ENCODE measurements at places on chromosomes 6 and 20.

GRCh38 chr6:73460056-73460455 is 1.5 kb upstream of the MTO1 start:
- DNase-seq, result no peak

GRCh38 chr20:8471465-8471864 is 339.4 kb downstream of the PLCB1 start:
- DNase-seq, result no peak

- no peak for DNase-seq
Observed at GRCh38 chr20:11001764-11002540, 328.2 kb upstream of the JAG1 start.

DNA sequence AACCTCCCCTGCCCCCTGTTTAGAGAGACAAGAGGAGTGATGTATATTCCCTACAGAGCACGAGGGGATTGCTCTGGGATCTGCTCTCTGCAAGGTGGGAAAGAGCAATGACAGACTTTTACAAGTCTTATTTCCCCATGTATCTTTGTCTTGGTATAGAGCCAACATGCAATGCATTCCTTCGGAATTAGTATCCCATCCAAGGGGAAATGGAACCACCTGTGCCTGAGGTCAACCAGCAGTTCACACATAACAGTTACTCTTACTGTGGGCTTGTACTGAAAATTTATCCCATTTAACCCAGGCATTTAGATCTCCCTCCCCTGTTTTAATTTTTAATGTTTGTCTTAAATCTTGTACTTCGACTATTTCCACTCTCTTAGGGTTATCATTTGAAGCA is 250.4 kb downstream of the C6orf118 start:
- no peak for DNase-seq

GRCh38 chr20:10369723-10370090 is 64.3 kb downstream of the MKKS start:
- no peak for DNase-seq

- no peak for DNase-seq
Observed at GRCh38 chr6:30323806-30324205, 2.9 kb upstream of the TRIM39 start.

DNA sequence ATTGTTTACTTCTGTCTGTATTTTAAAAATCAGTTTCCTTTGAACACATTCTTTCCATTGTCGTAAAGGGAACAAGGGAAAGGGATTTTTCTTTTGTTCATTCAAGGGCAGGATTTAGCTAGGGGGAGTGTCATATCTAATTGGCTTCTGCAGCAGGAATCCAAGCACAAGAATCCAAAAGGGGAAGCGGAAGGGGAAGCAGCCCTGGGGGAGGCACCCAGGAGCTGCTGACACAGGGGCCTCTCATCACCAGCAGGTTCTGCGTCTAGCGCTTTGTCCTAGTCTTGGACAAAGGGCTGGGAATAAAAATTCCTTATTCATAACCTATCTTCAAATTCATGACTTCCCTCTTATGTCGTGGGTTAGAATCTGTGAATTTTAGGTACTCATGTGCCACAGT is 13.7 kb downstream of the RIPK1 start:
- DNase-seq, result no peak

- no peak for DNase-seq
Observed at GRCh38 chr20:25339608-25340007, 51.0 kb downstream of the ABHD12 start.

GRCh38 chr6:28205879-28206278 is 19.2 kb upstream of the ZSCAN9 start:
- DNase-seq, result no peak

- no peak for DNase-seq
Observed at GRCh38 chr6:55239099-55239498, 64.8 kb downstream of the HCRTR2 start.

DNA sequence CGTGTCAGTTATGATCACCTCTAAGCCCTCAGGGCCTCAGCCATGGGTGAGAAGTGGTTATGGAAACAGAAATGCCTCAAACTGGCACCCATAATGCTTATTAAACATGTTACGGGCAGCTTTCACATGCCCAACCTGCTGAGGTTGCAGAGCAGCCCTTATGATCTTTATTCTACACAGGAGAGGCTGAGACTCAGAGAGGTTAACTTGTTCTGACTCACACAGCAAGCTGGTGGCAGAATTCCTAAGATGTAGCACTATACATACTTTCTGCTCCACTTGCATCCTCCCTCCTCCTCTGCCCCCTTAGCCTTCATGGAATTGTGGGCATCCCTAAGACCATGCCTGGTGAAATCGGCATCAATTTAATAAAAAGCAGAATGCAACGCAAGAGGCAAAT is 34.7 kb upstream of the IGF2R start:
- DNase-seq, result no peak

DNA sequence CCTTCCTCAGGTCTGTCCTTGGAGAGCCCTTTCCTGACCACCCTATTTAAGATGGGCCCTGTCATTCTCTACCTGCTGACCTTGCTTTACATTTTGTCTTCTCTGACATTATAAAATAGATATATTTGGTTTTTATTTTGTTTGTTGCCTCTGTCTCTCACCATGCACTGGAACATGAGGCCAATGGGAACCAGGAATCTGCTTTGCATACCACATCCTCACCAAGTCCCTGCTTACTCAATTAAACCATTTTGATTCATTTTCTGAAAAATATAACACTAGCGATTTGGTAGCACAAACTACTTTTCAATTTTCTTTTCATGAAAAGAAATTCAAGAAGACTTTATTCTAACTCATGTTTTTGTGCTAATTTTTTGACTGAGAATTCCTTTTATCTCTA is 32.8 kb upstream of the POPDC3 start:
- no peak for DNase-seq

GRCh38 chr20:53223626-53224172 is 251.5 kb downstream of the TSHZ2 start:
- no peak for DNase-seq

- DNase-seq, result no peak
Observed at GRCh38 chr20:34061695-34062094, 50.3 kb downstream of the EIF2S2 start.

DNA sequence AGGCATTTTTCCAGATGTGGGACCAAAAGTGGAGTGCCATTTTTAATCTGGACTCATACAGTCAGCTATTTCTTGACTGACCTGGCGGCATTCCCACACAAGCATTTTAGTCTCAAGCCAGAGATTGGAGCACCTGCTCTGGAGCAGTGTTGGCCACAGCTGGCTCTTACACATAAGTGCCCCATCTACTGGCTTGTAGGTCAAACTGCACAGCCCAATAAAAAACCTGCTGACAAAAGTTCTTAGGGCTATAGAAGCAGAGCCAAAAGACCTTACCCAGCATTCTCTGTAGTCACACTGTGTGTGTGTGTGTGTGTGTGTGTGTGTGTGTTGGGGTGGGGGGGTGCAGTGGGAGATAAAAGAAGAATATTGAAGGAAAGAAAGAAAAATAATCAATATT is 38.6 kb upstream of the SENP6 start:
- DNase-seq, result no peak

GRCh38 chr6:127576874-127577273 is at the start of gene C6orf58:
Gene C6orf58 (plus strand): TSS chr6:127577174. CDS start chr6:127577186, 12 bp downstream.
- no peak for DNase-seq

GRCh38 chr6:22045261-22045912 is 251.4 kb downstream of the PRL start:
- no peak for DNase-seq

- DNase-seq, result no peak
Observed at GRCh38 chr20:18839507-18840247, 26.1 kb downstream of the SCP2D1 start.

DNA sequence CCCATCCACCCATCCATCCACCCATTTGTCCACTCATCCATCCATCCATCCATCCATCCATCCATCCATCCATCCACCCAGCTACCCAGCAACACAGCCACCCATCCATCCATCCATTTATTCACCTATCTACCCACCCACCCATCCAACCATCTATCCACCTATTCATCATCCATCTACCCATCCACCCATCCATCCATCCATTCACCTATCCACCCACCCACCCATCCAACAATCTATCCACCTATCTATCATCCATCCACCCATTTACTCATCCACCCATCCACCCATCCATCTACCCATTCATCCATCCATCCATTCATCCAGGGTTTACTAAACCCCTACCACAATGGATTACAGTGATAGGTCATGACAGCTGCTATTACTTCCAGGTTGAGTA is 7.4 kb downstream of the SERPINB1 start:
- no peak for DNase-seq

- DNase-seq, result peak; percentile 55
Observed at GRCh38 chr6:109075934-109076333, 18.7 kb downstream of the SESN1 start.

GRCh38 chr20:5887386-5887785 is 62.9 kb downstream of the TRMT6 start:
- DNase-seq, result no peak

DNA sequence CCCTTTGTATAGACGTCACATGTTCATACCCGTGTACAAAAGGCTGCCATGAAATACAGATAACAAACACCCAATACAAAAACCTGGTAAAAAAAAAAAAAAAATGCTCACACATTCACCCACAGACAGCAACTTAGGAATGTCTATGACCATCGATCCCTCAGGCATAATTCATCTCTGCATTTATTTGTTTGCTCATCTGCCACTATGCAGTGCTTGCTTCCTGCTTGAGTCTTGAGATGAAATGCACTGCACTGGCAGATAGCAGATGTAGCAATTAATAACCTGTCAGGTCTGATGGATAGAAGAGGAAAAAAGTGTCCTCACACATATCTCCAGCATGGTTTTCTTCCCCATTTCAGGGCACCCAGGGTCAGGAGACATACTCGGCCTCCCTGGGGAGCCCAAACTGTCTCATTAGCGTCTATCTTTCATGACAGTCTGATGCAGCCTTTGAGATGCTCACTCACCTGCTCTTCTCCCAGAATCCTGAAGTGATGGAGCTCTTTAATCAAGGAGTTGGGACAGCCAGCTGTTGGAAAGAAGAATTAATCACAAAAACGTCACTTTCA is 295.1 kb upstream of the AGPAT4 start:
- DNase-seq, result no peak

DNA sequence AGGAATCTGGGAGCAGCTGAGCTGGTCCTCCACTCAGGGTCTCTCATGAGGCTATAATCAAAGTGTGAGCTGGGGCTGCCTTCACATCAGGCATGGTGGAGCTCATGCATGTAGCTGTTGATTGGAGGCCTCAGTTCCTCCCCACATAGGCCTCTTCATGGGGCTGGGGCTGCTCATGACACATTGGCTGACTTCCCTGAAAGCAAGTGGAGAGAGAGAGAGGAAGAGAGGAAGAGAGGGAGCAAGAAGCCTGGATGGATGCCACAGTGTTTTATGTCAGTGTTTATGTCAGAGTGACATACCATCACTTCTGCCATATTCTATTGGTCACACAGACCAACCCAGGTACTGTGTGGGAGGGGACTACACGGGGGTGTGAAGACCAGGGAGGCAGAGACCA is 43.8 kb downstream of the EYA2 start:
- no peak for DNase-seq

- peak; percentile 53 for DNase-seq
Observed at GRCh38 chr6:71197780-71198179, 90.8 kb upstream of the OGFRL1 start.

- peak; percentile 85 for DNase-seq
Observed at GRCh38 chr20:10079964-10080363, 45.2 kb downstream of the ANKEF1 start.

DNA sequence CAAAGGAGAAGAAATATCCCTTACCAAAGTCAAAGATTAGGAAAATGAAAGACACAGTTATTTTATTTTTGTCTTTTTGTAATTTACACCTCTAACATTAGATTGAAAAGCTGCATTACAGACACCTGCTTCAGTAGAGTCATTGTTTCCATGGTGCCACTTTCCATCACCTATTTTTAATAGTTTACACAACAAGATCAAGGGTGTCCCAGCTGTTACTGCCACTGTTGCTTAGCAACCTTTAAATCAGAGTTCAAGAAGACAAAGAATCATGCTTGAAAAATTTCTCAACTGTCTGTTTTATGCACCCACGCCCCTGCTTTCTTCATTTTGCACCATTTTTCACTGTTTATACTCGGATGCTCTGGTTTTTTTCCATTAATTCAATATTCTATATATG is 668.2 kb upstream of the GJE1 start:
- DNase-seq, result no peak

- DNase-seq, result no peak
Observed at GRCh38 chr6:130507666-130508028, 141.8 kb downstream of the TMEM200A start.

DNA sequence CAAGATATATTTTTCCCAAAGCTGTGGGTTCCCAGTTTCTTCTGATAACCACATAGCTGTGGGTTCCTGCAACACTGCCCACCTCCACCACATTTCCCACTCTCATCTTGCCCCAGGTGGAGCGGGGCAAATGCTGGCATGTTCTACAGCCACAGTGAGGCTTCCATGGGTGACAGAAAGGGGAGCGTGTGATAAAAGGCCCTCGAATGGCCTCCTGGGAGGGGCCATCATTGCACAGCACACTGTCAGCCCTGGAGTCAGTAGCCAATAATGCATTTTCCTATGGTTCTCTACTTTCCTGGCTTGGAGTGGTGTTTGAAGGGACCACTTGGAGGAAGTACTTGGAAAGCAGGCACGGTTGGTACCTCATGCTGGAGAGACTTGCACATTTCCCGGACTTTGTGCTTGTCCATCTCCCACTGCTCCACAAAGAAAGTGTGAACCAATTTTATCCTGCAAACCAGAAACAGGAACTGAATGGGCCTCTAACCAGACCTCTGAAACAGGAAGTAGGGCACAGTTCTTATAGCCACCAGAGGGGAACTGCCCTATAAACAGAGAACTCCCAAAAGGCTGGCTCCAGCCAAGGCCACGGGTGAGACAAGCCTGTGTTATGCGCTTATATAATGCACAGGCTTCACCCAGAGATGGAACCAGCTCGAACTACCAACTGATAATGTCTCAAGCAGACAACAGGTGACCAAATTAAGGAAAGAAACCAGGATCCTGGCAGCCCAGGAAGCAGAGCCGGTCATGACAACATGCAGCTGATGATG is 8.6 kb downstream of the MAP3K5 start:
- DNase-seq, result no peak

GRCh38 chr6:38164671-38165108 is 345.2 kb downstream of the ZFAND3 start:
- no peak for DNase-seq

Measured in AG09309 (cell line).